ENCODE measurements at places on chromosomes 7 and 10. TPM values are rescaled to one million over a fixed set of nuclear protein-coding genes. Genes with fewer than 3 reads are reported as not detected.

DNA sequence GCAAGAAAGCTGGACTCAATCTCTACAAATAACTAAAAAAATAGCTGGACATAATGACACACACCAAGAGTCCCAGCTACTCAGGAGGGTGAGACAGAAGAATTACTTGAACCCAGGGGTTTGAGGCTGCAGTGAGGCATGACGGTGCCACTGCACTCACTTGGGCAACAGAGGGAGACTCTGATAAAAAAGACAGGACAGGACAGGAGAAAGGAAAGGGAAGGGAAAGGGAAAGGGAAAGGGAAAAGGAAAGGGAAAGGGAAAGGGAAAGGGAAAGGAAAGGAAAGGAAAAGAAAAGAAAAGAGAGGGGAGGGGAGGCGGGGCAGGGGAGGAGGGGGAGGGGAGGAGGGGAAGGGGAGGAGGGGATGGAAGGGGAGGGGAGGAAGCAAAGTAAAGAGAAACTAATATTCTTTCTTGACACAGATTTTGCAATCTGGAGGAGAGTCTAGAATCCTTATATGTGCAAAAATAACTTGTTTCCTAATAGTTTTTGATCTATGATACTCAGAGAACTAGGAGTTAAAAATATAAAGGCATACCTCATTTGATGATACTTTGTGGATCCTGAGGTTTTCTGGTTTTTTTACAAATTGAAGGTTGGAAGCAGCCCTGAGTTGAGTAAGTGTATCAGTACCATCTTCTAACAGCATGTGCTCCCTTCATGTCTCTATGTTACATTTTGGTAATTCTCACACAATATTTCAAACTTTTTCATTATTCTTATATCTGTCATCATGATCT is 8.0 kb downstream of the SAR1A start:
- no peak for DNase-seq

- no peak for DNase-seq
Observed at GRCh38 chr7:158816995-158817394, 12.3 kb downstream of the ESYT2 start.

- DNase-seq = no peak
Observed at GRCh38 chr10:27241010-27241651, 534 bp upstream of the ACBD5 start.

- DNase-seq = no peak
Observed at GRCh38 chr7:158237672-158238335, 349.8 kb downstream of the PTPRN2 start.

Gene TMEM229A
- not detected for total RNA-seq

GRCh38 chr10:115503546-115503945 is 410.4 kb downstream of the ATRNL1 start:
- DNase-seq = no peak

Gene GNG11
- 24.9 TPM for total RNA-seq

- DNase-seq = no peak
Observed at GRCh38 chr10:91210435-91210834, 10.0 kb upstream of the PCGF5 start.

Gene VENTX
- total RNA-seq = not detected

Measured in HFFc6 (cell line).